AG10803 (cell line): ENCODE measurements at places on chromosomes 1 and 21.

DNA sequence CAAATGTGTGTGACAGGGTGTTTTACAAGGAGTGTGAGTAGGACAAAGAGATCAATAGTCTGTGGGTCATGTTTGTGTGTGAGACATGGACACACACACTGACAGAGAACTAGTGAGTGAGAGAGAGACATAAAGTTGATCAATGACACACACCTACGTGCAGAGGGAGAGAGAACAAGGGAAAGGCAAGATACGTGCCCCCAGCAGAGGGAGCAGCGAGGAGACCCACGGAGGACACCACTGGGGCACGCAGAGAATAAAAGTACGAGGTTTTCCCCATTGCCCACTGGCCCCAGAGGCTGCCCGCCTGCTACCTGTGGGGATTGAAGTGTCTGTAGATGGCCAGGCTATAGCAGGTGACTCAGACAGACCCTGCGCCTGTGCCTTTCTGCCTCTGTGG, 130.2 kb upstream of the CSF3R start:
- DNase-seq: no peak

DNA sequence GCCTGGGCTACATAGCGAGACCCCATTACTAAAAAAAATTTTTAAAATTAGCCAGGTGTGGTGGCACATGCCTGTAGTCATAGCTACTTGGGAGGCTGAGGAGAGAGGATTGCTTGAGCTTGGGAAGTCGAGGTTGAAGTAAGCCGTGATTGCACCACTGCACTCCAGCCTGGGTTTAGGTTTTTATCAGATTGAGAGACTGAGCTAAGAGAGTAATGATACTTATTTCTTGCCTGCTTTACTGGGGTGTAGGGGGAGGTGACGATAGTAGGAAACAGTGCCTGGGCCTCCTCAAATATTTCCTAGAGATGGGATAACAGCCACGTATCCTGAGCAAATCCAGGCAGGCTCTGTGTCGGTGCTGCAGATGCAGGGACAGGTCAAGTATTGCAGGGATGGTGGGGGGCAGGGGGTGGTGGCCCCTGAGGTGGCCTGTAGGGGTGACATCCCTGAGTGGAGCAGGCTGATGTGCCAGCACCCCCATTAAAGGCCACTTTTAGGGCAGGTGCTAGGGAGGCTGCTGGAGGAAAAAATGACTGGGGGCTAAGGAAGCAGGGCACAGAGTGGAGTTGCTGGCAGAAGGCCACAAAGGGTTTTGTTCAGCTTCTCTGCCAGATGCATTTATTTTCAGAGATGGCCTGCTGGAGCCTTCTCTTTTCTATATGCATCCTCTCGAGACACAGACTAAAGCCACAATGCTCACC, 130.5 kb downstream of the RHOU start:
- DNase-seq: no peak

GRCh38 chr1:9275567-9276034, 17.1 kb upstream of the SPSB1 start:
- peak; percentile 85 for DNase-seq

GRCh38 chr1:31762726-31763670, 1.1 kb downstream of the ADGRB2 start:
- peak; percentile 31 for DNase-seq

DNA sequence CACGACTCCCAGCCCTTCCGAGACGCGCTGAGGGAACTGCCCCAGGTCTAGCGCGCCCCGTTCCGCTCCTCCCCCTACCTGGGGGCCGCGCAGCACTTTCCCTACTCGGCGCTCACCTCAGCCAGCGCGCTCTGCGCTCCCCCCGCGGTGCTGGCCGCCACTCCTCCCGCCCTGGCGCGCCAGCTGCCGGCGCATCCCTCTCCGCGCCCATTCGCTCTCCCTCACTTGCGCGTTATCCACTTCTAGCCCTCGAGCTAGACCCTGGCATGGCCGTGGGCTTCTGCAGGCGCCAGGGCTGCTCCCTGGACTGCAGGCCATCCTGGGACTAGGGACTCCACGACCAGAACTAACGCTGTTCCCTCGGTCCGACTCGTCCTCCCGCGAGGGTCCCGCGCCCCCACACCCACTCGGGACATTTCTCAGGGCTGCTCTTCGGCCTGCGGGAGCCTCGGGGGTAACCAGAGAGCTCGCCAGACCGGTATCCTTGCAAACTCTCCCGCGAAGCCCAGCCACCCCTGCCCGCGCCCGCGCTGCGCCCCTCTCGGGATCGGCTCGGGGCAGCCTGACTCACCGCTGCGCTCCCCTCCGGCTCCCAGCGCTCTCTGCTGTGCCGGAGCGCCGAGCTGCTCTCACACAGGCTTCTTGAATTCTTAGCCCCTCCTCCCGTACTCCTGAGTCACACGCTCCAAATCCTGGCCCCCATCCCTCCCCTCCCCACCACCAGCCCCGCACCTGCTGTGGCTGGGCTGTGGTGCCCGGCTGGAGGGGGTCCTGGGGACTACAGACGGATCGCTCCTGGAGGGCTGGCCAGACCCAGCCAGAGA, at the start of gene NGF:
Gene NGF (minus strand): TSS at position 617 of the 824 bp plus-strand sequence. CDS start 51,454 bp downstream, outside the sequence.
- DNase-seq: peak; percentile 79

- DNase-seq: no peak
These were observed 49.9 kb downstream of the WDR4 start for GRCh38 chr21:42829417-42829816.

DNA sequence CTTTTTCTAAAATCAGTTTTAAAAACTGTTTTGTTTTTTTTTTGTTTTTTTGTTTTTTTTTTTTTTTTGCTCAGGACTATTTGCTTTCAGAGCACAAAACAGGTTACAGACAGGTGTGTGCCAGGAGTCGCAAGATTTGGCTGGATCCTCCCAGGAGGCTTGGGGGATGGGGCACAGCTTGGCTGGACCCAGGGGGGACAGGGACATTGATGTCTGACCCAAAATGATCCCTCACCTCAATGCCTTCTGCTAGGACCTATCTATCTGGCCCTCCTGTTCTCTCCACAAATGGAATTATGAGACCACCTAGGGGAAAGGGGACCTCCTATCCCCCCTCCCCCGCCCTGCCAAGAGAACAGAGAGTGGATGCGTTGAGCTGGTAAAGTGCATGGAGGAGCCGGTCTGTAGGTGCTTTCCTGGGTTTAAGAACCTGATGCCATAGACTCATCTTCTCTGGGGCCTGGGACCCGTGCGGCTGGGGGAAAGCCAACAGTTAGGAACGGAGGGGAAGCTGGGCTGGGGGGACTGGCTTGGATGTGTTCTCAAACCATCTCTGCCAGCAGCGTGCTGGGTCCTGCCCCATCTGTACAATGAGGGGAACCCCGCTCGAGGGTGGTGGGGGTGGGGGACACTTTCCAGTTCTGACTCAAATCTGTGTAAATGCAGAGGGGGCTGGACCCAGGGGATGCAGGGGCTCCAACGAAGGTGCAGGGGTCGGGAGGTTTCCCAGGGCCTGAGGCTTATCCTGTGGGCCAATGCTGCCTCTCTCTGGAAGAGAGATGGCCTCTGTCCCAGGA, 28.9 kb downstream of the RUNX3 start:
- DNase-seq: no peak

- DNase-seq: no peak
These were observed 116.4 kb downstream of the GREM2 start for GRCh38 chr1:240495601-240496000.

GRCh38 chr1:169538998-169539871, 47.0 kb downstream of the F5 start:
- DNase-seq: peak; percentile 83

GRCh38 chr1:189779034-189779433, 698.6 kb downstream of the BRINP3 start:
- no peak for DNase-seq

DNA sequence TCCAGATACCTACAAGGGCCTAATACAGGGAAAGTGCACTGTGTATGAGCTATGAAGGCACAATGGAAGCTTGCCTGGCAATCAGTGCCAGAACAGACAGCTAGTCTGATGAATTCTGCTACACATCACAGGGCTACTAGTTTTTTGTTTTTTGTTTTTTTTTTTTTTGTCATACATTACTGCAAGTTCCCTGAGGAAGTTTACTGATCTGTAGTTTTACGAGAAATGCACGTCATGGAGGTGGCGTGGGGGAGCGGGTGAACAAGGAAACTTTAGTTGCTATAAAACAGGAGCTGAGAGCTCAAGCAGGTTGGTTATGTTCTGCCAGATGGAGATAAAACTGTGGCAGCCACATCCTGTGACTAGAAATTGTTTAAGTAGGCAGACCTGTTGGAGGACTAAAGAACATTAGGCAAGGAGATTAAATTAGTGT, 17.7 kb downstream of the PTPRC start:
- DNase-seq: no peak

GRCh38 chr1:7408771-7409150, 362.3 kb upstream of the VAMP3 start:
- DNase-seq: no peak

DNA sequence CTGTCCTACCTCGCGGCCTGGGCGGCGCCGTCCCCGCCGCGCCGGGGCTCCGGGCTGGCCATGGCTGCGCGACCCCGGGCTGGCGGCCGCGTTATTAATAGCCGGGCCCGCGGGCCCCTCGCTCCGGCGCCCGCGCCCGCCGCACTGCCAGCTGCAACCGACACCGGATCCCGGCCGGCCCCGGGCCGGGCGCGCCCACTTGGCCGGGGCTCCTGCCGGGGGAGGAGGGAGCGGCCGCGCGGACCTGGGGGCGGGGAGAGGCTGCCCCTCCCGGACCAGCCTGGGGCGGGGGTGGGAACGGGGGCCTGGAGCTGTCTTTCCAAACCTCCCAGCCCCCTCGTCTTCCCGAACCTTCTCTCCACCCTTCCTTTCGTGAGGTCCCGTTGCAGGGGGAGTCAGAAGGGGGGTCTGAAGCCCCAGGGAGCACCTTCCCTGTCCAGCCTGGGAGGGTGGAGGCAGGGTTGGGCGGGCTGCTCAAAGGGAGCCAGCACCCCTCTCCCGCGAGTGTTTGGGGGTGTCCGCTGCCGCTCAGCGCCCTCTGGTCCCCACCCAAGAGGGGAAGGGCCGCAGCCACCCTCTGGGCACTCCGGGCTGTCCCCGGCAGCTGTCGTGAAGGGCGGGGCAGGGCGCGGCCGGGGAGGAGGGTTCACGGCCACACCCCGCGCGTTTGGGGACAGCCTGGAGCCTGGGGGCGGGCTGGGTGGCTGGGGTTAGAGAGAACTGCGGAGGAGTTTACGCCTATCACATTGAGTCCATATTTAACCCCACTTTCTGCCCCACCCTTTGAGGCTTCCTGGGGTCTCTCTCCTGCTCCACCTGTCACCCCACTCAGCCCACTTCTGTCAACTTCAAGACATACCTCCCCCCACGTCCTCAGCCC, at the start of gene SYNC:
Gene SYNC (minus strand): TSS at position 172 of the 880 bp plus-strand sequence. CDS start 110 bp downstream, at position 62.
- peak; percentile 86 for DNase-seq
